Kidney epithelial cell (primary cell): ENCODE measurements at places on chromosomes 6 and 20. TPM values are rescaled to one million over a fixed set of nuclear protein-coding genes. Genes with fewer than 3 reads are reported as not detected.

The PAX1 gene
- total RNA-seq, result not detected in 2 replicates

The PNPLA1 gene
- not detected in 2 replicates for total RNA-seq

The VGLL2 gene
- total RNA-seq, result not detected in 2 replicates

The IRF4 gene
- total RNA-seq, result 0.04 and 0.21 TPM in 2 replicates

The CLDN20 gene
- not detected in 2 replicates for total RNA-seq

The PACRG gene
- 0.29 and 1.7 TPM in 2 replicates for total RNA-seq

The ARID1B gene
- total RNA-seq, result 47.3 and 59.0 TPM in 2 replicates

The MEP1A gene
- not detected in 2 replicates for total RNA-seq

The MAVS gene
- total RNA-seq, result 30.8 and 32.0 TPM in 2 replicates

The SNX9 gene
- 66.5 and 67.3 TPM in 2 replicates for total RNA-seq

The SUMO4 gene
- total RNA-seq, result 0.96 TPM in 1 of 2 replicates, not detected in the other

The ARHGAP40 gene
- 2.8 and 5.6 TPM in 2 replicates for total RNA-seq

The SYNCRIP gene
- 76.1 and 88.8 TPM in 2 replicates for total RNA-seq

The FAM217A gene
- not detected in 2 replicates for total RNA-seq

The RBPJL gene
- total RNA-seq, result not detected in 2 replicates

The CD83 gene
- 6.8 and 7.4 TPM in 2 replicates for total RNA-seq

The CTSZ gene
- 109 and 121 TPM in 2 replicates for total RNA-seq

The SIRPB1 gene
- total RNA-seq, result 1.4 and 5.5 TPM in 2 replicates

The SMIM13 gene
- total RNA-seq, result 15.6 and 18.5 TPM in 2 replicates

The GHRH gene
- not detected in 2 replicates for total RNA-seq

The TMEM244 gene
- total RNA-seq, result not detected in 2 replicates

The OPRL1 gene
- 0.21 and 0.68 TPM in 2 replicates for total RNA-seq

The TNNC2 gene
- not detected in 2 replicates for total RNA-seq

The REM1 gene
- total RNA-seq, result not detected in 2 replicates

The KHDRBS2 gene
- total RNA-seq, result 0.17 TPM in 1 of 2 replicates, not detected in the other

The PLCB1 gene
- total RNA-seq, result 2.7 and 5.1 TPM in 2 replicates

The MAS1L gene
- total RNA-seq, result not detected in 2 replicates

The NDUFAF4 gene
- total RNA-seq, result 24.4 and 35.8 TPM in 2 replicates

The IL17A gene
- not detected in 2 replicates for total RNA-seq

The PRL gene
- total RNA-seq, result not detected in 2 replicates

The METTL24 gene
- 1.2 and 2.3 TPM in 2 replicates for total RNA-seq

The CDH4 gene
- 39.7 and 50.9 TPM in 2 replicates for total RNA-seq

The TRIM27 gene
- total RNA-seq, result 101 and 119 TPM in 2 replicates

The RHAG gene
- not detected in 2 replicates for total RNA-seq

The HLA-DOA gene
- total RNA-seq, result 0.71 and 1.6 TPM in 2 replicates

The NKX2-2 gene
- not detected in 2 replicates for total RNA-seq

The SNRPB2 gene
- 47.7 and 72.7 TPM in 2 replicates for total RNA-seq

The TASP1 gene
- total RNA-seq, result 10.6 and 13.3 TPM in 2 replicates

The COX4I2 gene
- total RNA-seq, result 0.25 TPM in 1 of 2 replicates, not detected in the other
